ENCODE measurements at places on chromosomes 12 and 14.

DNA sequence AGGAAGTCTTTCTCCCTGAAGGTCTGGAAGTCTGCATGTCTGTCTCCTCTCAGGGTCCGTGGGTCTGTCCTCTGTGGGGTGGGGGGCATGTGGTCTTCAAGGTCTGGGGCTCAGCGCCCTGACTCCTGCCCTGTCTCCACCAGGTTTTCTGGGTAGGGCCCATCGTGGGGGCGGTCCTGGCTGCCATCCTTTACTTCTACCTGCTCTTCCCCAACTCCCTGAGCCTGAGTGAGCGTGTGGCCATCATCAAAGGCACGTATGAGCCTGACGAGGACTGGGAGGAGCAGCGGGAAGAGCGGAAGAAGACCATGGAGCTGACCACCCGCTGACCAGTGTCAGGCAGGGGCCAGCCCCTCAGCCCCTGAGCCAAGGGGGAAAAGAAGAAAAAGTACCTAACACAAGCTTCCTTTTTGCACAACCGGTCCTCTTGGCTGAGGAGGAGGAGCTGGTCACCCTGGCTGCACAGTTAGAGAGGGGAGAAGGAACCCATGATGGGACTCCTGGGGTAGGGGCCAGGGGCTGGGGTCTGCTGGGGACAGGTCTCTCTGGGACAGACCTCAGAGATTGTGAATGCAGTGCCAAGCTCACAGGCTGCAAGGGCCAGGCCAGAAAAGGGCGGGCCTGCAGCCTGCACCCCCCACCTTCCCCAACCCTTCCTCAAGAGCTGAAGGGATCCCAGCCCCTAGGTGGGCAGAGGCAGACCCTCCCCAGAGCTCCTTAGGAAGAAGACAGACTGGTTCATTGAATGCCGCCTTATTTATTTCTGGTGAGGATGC is 3.4 kb downstream of the AQP5 start:
- DNase-seq, result no peak

DNA sequence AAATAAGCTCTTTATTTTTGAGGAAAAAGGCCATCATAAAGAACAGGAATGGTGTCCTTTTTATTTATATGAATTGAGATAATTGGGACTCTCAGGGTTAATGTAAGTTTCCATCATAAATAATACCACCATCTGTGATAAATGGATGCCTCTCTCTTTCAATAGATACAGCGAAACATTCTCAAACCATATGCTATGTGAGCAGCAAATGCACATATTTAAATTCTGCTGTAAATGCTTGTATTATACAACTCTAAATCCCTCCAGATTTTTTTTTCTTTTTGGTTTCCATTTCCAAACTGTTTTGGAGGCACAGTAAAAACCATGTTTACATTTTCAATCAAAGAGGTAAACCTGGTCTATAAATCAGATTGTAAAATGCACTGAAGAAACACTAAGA is 132.3 kb downstream of the TMEM132C start:
- no peak for DNase-seq

- no peak for DNase-seq
Measured at GRCh38 chr12:62466018-62466593, 520 bp upstream of the MON2 start.

GRCh38 chr12:508795-509194 is 49.1 kb downstream of the B4GALNT3 start:
- no peak for DNase-seq

- peak; percentile 17 for DNase-seq
Measured at GRCh38 chr14:51095854-51096823, 1.2 kb upstream of the TRIM9 start.

DNA sequence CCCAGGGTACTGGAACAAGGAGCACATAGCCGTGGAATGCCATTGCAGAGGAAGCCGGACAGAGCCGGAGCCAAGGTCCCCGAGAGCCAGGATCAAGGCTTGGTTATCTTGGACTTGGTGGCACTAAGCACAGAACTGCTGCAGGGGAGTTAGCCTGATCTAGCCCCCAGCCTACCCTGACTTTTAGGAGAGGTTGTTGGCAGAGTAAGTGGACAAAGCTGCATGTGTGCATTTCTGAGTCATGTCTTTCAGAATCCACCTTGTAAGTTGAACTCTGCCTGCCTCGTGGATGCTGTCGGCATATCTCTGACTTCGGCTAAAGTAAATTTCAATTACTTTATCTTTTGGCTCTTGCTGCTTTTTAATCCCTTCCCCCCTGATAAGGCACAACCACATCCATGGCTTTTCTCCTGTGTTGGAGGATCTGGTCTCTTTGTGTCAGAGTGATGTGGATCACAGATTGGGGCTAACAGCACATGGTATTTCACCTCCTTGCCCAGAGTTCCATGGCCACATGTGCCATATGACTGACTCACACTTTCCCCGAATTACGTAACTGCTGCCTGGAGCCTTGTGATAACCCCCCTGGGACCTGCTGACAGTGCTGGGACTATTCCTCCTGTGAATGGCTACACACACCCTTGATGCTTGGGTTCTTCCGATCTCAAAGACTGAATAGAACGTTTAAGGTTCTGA is 240.3 kb downstream of the EMP1 start:
- no peak for DNase-seq

DNA sequence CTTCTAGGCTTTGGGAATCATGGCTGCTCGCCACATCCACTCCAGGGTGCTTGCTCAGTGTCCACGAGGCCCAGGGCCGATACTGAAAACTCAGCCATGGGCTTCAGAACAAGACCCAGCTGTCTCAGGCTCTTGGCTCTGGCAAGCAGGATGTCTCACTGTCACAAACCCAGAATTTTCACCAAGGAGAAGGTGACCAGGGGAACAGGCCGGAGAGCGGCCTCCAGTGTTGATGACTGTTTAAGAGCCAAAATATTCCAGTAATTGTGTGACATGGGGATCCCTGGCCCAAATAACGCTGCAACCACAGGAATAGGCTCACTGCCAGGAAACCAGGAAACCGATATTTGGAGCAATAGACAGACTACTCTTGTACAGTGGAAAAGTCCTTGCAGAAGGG is 9.8 kb upstream of the SERPINA5 start:
- DNase-seq, result no peak

- DNase-seq, result no peak
Measured at GRCh38 chr12:92558806-92559205, 144.0 kb upstream of the PLEKHG7 start.
